ENCODE measurements at places on chromosomes 7 and 10. TPM values are rescaled to one million over a fixed set of nuclear protein-coding genes. Genes with fewer than 3 reads are reported as not detected.

The CPEB3 gene
- total RNA-seq, result 1.7 TPM

The GATA3 gene
- total RNA-seq, result not detected

The MAT1A gene
- total RNA-seq, result not detected

The BTRC gene
- 12.6 TPM for total RNA-seq

The KEL gene
- not detected for total RNA-seq

The SH2D4B gene
- total RNA-seq, result not detected

The TMEM229A gene
- total RNA-seq, result 3.8 TPM

DNA sequence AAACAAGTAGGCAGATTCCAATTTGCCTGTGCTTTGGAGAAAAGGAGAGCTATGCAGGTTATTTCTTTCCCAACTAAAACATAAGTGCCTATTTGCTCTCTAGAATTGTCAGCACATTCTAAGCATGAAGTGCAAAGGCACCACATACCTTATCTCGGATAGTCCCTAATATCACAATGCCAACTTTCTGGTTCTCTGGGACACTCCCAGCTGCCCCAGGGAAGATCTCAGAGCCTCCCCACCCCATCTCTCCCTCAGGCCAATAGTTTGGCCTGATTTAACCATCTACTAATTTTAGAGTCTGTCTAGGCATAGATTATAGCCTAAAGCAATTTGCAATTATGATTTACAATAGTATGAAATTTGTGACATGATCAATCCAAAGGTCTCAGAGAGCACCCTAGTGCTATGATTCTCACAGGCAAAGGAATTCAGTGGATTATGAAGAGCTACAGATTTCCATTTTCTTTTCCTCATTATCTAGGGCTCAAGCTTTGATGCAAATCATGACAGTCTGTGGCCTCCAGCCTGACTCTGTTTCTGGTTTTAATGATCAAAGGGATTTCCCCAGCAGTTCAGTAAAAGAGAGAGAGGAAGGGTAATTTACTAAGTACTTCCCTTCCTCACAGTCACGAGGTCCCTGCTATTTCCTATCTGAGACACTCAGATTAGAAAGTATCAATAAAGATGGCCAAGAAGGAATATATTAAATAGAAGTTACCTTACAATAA is 29.0 kb upstream of the IL6 start:
- no peak for DNase-seq

DNA sequence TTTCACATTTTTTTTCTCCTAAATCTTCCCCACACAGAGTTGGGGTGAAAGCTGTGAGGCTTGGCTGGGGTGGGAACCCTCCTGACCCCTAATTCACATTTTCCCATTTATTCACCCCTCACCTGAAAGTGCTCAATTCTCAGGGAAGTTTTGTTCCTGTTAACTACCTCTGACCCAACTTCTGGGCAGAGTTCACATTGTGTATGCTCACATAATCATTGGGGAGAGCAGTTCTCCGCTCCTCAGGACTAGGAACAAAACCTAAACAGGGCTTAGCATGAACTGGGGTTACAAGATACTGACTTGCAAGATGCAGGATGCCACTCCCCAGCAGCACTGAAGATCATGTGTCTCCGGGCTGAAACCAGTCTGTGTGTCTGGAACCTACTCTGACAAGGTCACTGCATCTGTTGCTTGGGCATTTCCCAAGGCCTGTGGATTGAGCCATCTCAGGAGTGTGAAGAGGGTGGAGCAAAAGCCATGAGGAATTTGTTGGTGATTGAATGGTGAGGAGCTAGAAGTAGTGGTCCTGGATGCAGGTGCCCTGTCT is 258.1 kb upstream of the IGFBP3 start:
- DNase-seq, result no peak

GRCh38 chr7:131513245-131514061 is 43.0 kb downstream of the PODXL start:
- peak; percentile 82 for DNase-seq

DNA sequence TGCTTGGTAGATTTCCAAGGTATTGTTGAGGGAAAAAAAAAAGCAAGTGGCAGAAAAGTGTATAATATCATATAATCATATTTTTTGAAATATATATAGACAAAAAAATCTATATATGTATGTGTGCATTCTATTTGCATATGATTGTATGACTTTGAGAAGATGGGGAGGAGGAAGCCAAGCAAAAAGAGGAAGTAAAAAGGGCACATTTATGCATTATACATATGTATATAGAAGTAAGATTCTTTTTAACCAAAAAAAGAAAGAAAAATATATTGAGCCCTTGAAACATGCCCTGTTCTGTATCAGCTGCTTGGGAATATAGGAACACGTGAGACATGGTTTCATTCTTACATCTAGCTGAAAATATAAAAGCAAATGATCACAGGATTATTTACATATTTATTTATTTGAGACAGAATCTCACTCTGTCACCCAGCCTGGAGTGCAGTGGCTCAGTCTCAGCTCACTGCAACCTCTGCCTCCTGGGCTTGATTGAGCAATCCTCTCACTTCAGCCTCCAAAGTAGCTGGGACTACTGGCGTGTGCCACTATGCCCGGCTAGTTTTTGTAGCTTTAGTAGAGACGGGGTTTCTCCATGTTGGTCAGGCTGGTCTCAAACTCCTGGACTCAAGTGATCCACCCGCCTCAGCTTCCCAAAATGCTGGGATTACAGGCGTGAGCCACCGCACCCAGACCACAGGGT is 18.0 kb upstream of the SLF2 start:
- DNase-seq, result no peak

GRCh38 chr10:101112799-101113594 is 18.1 kb upstream of the TLX1 start:
- no peak for DNase-seq

- peak; percentile 72 for DNase-seq
Observed at GRCh38 chr7:79176859-79177477, 276.5 kb downstream of the MAGI2 start.

DNA sequence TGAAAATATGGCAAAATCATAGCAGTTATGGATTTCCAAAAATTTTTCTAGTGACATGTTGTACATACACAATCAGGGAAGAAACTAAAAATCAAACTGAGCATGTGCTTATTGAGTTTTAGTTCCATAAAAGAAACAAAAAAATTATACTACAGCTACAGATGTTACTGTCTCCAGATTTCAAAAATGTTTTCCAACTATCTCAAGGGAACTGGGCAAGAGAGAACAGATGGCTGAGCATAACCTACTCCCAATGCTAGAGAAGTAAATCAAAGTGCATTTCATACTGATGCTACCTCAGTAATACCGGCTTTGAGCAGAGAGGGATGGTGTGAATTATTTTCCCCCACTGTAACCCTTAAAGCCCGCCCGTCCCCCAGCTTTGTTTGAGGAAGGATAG is 40.7 kb upstream of the KMT2C start:
- DNase-seq, result no peak

- DNase-seq, result no peak
Observed at GRCh38 chr7:123711832-123712293, 36.9 kb downstream of the WASL start.

All from fibroblast of the aortic adventitia (primary cell).